NCI-H1930 (cell line): ENCODE measurements at places on chromosomes 2 and 18.
A peak's percentile ranks its signal among the peaks of the same experiment; 100 is the strongest.

GRCh38 chr18:33802955-33803354 is 224.9 kb downstream of the ASXL3 start:
- DNase-seq = peak; percentile 60

DNA sequence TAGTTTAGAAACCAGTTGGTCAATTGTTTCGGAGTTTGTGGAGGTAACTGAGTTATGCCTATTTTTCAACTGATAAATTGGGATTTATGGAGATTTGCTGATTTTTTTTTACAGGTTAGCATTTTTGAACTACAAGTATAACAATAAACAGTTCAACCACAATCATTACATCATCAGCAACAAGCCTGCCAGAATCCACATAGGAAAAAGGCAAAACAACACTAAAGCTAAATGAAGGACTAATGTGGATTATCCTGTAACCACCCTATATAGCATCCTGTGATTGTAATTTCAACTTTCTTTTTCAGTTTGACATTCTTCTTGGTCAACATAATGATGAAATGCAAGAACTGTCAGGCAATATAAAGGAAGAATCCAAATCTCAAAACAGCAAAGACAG is 76.5 kb downstream of the CCDC102B start:
- DNase-seq = no peak

GRCh38 chr2:181764095-181764963 is 84.0 kb upstream of the NEUROD1 start:
- DNase-seq = no peak

GRCh38 chr2:56334622-56335021 is 150.8 kb downstream of the CCDC85A start:
- DNase-seq = no peak

DNA sequence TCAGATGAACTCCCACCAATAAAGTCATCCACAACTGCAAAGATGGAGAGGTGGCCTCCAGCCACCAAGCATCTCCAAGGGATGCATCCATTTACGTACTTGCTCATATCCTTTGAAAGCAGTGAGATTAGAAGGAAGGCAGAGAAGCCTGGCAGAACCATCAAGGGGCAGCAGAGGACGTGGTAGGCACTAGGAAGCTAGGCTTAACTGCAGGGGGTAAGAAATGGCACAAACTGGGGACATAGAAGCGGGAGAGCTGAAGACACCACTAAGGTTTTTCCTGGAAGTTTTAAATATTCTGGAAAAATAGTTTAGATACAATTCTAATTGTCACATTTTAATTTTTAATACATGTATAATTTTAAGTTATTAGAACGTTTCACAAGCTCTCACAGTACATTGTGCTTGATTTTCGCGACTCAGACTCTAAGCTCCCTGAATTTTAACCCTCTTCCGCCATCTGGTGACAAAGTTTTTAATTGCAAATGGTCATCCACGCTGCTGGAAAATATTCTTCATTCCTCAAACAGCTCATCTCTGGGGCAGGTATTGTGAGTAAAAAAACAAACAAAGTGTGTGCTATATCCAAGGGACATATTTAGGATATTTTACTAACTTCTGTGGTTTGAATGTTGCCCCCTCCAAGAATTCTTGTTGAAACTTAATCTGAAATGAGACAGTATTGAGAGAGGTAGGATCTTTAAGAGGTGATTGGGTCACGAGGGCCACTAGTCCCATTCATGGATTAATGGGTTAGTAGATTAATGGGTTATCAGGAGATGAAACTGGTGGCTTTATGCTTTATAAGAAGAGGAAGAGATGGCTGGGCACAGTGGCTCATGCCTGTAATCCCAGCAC is 1.6 kb upstream of the PSTPIP2 start:
- peak; percentile 26 for DNase-seq

DNA sequence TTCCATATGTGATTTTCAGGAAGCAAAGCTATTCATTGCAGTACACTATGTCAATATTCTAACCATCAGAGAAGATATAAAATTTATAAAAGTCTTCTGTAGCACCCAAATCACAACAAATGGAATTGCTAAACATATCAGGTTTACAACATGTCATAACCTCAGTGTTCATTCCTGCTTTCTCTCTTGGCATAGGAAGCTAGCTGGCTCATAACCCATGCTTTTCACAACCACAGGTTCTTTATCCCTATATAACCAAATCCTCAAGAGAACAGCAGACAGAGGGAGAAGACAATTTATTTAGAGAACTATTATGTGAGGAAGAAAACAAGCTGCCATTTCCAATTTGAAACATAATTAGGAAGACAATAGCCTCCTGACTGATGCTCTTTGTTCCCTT is 997.0 kb upstream of the ACVR2A start:
- no peak for DNase-seq

GRCh38 chr2:172087207-172087779 is 2.0 kb downstream of the DLX1 start:
- no peak for DNase-seq
